ENCODE measurements at places on chromosomes 1 and 21.

- H3K27me3 ChIP-seq, result peaks cover 8% of the 10 kb centered on the region
- H3K27ac ChIP-seq, result no peak overlapping the region
- no peaks in the 10 kb centered on the region for H3K36me3 ChIP-seq
- no peak overlapping the region for H3K4me3 ChIP-seq
- peaks cover 15% of the 10 kb centered on the region for H3K4me1 ChIP-seq
Measured at GRCh38 chr1:16144325-16145029, 11.4 kb downstream of the EPHA2 start.

GRCh38 chr1:34078383-34078782 lies 86.6 kb downstream of the CSMD2 start:
- no peaks in the 10 kb centered on the region for H3K27me3 ChIP-seq
- H3K4me3 ChIP-seq, result no peak overlapping the region
- H3K27ac ChIP-seq, result no peak overlapping the region
- no peak for DNase-seq
- no peaks in the 10 kb centered on the region for H3K36me3 ChIP-seq

- no peaks in the 10 kb centered on the region for H3K36me3 ChIP-seq
- no peak overlapping the region for H3K27ac ChIP-seq
- H3K4me1 ChIP-seq, result no peaks in the 10 kb centered on the region
- H3K4me3 ChIP-seq, result no peak overlapping the region
- DNase-seq, result no peak
Measured at GRCh38 chr1:64701886-64702285, 43.0 kb upstream of the RAVER2 start.

- no peak for DNase-seq
- H3K36me3 ChIP-seq, result no peaks in the 10 kb centered on the region
- no peaks in the 10 kb centered on the region for H3K4me1 ChIP-seq
- H3K4me3 ChIP-seq, result no peak overlapping the region
Measured at GRCh38 chr1:166814611-166815010, 24.7 kb upstream of the POGK start.

DNA sequence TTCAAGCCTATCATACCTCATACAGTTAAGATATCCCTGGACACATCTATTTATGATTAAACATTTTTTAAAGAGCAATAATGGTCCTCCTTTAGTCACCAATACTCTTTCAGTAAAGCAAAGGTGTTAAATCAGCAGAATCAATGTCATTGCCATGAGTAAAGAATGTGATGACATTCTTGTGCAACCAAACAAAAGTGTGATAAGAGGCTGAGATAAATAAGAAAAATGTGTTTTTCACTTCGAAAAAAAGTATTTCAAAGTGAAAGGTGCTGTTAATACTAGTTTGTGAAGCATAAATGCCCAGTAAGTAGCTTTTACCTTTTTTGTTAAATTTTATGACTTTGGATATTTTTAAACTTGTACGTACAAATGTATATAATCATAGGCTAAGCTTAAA lies 8.4 kb downstream of the SLC44A5 start:
- H3K27ac ChIP-seq, result no peak overlapping the region
- no peaks in the 10 kb centered on the region for H3K36me3 ChIP-seq
- H3K4me1 ChIP-seq, result no peaks in the 10 kb centered on the region
- peaks cover 26% of the 10 kb centered on the region for H3K27me3 ChIP-seq
- no peak overlapping the region for H3K4me3 ChIP-seq

- H3K4me3 ChIP-seq, result no peak overlapping the region
- peaks cover 6% of the 10 kb centered on the region for H3K4me1 ChIP-seq
- no peaks in the 10 kb centered on the region for H3K36me3 ChIP-seq
- H3K27ac ChIP-seq, result peak overlapping the region; percentile 36
Measured at GRCh38 chr1:244301595-244302130, 150.0 kb downstream of the ADSS2 start.

- H3K27me3 ChIP-seq, result peaks cover 52% of the 10 kb centered on the region
- DNase-seq, result no peak
- H3K4me1 ChIP-seq, result peaks cover 14% of the 10 kb centered on the region
- no peak overlapping the region for H3K27ac ChIP-seq
- H3K4me3 ChIP-seq, result no peak overlapping the region
- no peaks in the 10 kb centered on the region for H3K36me3 ChIP-seq
Measured at GRCh38 chr1:162823231-162823630, 32.7 kb downstream of the HSD17B7 start.

GRCh38 chr1:59361766-59362165 lies 64.9 kb downstream of the FGGY start:
- H3K27me3 ChIP-seq, result no peaks in the 10 kb centered on the region
- H3K4me3 ChIP-seq, result no peak overlapping the region
- no peak overlapping the region for H3K27ac ChIP-seq
- no peak for DNase-seq

GRCh38 chr1:91402023-91402422 lies 2.6 kb downstream of the HFM1 start:
- H3K4me1 ChIP-seq, result peaks cover 6% of the 10 kb centered on the region
- no peak for DNase-seq
- H3K36me3 ChIP-seq, result no peaks in the 10 kb centered on the region
- no peak overlapping the region for H3K27ac ChIP-seq
- no peak overlapping the region for H3K4me3 ChIP-seq
- H3K27me3 ChIP-seq, result peaks cover 14% of the 10 kb centered on the region

DNA sequence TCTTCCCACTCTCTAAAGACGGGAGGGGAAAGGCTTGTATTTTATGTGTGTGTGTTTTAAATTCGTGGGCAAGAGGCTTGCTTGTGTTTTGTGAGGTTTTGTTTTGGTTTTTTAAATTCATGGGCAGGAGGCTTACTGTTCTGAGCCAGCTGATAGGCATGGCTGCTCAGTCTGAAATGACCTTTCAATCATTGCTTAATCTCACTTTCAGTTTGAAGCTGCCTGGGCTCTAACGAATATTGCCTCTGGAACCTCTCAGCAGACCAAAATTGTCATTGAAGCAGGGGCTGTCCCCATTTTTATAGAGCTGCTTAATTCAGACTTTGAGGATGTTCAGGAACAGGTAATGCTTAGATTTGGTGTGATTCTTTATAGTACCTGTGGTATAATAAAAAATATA lies 20.3 kb upstream of the TXLNA start:
- H3K27ac ChIP-seq, result peak overlapping the region; percentile 66
- no peak for DNase-seq
- H3K4me1 ChIP-seq, result peaks cover 10% of the 10 kb centered on the region
- H3K36me3 ChIP-seq, result peaks cover 36% of the 10 kb centered on the region

- DNase-seq, result no peak
- no peak overlapping the region for H3K27ac ChIP-seq
- no peaks in the 10 kb centered on the region for H3K4me1 ChIP-seq
- no peaks in the 10 kb centered on the region for H3K36me3 ChIP-seq
- no peak overlapping the region for H3K4me3 ChIP-seq
Measured at GRCh38 chr1:244113532-244114320, 62.6 kb downstream of the ZBTB18 start.

DNA sequence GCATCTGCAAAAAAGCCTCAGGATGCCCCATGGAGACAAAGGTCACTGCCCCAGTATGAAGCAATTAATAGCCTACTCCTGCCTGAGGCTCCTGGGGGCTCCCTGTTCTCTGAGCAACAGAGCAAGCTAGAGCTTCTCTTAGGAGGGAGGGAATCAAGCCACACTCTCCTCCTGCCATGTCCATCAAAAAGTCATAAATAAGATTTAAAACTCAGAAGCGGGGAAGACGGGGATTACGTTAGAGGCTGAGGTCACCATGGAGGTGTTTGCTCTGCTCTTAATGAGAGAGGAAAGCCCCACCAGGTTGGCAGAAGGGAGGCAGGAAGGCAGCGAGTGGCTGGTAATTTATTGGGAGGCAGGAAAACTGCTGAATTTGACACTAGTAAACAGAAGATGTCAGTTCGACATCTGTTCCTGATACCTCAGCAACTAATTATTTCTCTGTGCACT lies 98.4 kb upstream of the TNR start:
- no peak overlapping the region for H3K4me3 ChIP-seq
- DNase-seq, result no peak
- peaks cover 43% of the 10 kb centered on the region for H3K27me3 ChIP-seq

GRCh38 chr1:114462341-114462740 lies 48.7 kb downstream of the TRIM33 start:
- no peaks in the 10 kb centered on the region for H3K27me3 ChIP-seq
- peaks cover 23% of the 10 kb centered on the region for H3K4me1 ChIP-seq
- no peak overlapping the region for H3K27ac ChIP-seq

GRCh38 chr1:100736746-100737145 lies 17.2 kb downstream of the VCAM1 start:
- DNase-seq, result no peak
- H3K36me3 ChIP-seq, result peaks cover 3% of the 10 kb centered on the region
- H3K27ac ChIP-seq, result no peak overlapping the region
- peaks cover 4% of the 10 kb centered on the region for H3K27me3 ChIP-seq
- H3K4me3 ChIP-seq, result no peak overlapping the region
- peaks cover 3% of the 10 kb centered on the region for H3K4me1 ChIP-seq

GRCh38 chr21:42739061-42739931 lies 85.9 kb downstream of the PDE9A start:
- no peak for DNase-seq
- H3K27ac ChIP-seq, result peak overlapping the region; percentile 13
- peaks cover 29% of the 10 kb centered on the region for H3K4me1 ChIP-seq
- H3K36me3 ChIP-seq, result no peaks in the 10 kb centered on the region
- H3K4me3 ChIP-seq, result no peak overlapping the region

- no peaks in the 10 kb centered on the region for H3K27me3 ChIP-seq
- H3K4me3 ChIP-seq, result no peak overlapping the region
- H3K4me1 ChIP-seq, result no peaks in the 10 kb centered on the region
- DNase-seq, result no peak
- H3K27ac ChIP-seq, result no peak overlapping the region
Measured at GRCh38 chr21:36035381-36035791, 24.9 kb downstream of the SETD4 start.

DNA sequence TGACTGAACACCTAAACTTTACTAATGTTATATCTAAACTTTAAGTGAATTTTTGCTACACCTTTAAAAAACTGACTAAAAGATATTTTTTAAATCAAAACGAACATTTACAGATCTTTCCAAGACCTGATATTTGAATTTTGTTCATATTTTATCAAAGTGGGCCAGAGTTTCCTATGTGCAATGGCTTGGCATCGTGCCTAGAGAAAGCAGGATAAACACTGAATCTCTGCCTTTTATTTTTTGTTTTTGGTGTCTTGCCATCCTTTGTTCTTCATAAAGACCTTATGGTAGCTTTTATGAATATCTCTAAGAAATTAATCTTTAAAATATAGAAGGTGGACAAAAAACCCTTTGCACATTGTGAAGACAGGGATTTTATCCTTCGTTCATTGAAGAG lies 25.8 kb upstream of the VPS26C start:
- H3K4me1 ChIP-seq, result no peaks in the 10 kb centered on the region
- H3K27me3 ChIP-seq, result no peaks in the 10 kb centered on the region
- no peak for DNase-seq
- H3K27ac ChIP-seq, result no peak overlapping the region
- H3K4me3 ChIP-seq, result no peak overlapping the region

DNA sequence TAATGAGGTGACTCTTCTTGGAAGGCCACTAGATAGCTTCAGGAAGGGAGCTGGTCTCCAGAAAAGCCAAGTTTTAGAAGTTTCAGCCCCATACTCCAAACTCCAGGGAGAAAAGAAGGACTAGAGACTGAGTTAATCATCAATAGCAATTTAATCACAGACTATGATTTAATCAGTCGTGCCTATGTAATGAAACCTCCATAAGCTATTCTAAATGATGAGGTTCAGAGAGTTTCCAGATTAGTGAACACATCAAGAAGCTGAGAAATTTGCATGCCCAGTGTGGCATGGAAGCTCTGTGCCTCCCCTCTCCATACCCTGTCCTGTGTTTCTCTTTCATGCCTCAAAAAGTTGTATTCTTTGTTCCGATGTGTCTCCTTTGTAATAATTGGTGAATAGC lies 49.2 kb upstream of the CCDC190 start:
- H3K27me3 ChIP-seq, result peaks cover 14% of the 10 kb centered on the region
- no peak overlapping the region for H3K27ac ChIP-seq
- no peaks in the 10 kb centered on the region for H3K4me1 ChIP-seq
- H3K4me3 ChIP-seq, result no peak overlapping the region
- DNase-seq, result no peak
- H3K36me3 ChIP-seq, result no peaks in the 10 kb centered on the region

GRCh38 chr1:235018161-235018560 lies 110.5 kb downstream of the TOMM20 start:
- DNase-seq, result no peak
- H3K27ac ChIP-seq, result peak overlapping the region; percentile 78

GRCh38 chr1:184810735-184811343 lies 56.2 kb upstream of the EDEM3 start:
- H3K27me3 ChIP-seq, result no peaks in the 10 kb centered on the region
- H3K4me3 ChIP-seq, result no peak overlapping the region
- H3K4me1 ChIP-seq, result no peaks in the 10 kb centered on the region

- H3K4me1 ChIP-seq, result no peaks in the 10 kb centered on the region
- H3K36me3 ChIP-seq, result no peaks in the 10 kb centered on the region
- no peak overlapping the region for H3K4me3 ChIP-seq
- H3K27me3 ChIP-seq, result no peaks in the 10 kb centered on the region
Measured at GRCh38 chr1:96104506-96104905, 617.1 kb upstream of the PTBP2 start.

- no peak overlapping the region for H3K27ac ChIP-seq
- DNase-seq, result no peak
- no peaks in the 10 kb centered on the region for H3K4me1 ChIP-seq
- no peaks in the 10 kb centered on the region for H3K36me3 ChIP-seq
- H3K4me3 ChIP-seq, result no peak overlapping the region
Measured at GRCh38 chr1:180600343-180600742, 31.5 kb upstream of the XPR1 start.

- H3K4me3 ChIP-seq, result no peak overlapping the region
- no peaks in the 10 kb centered on the region for H3K36me3 ChIP-seq
- H3K4me1 ChIP-seq, result no peaks in the 10 kb centered on the region
- H3K27ac ChIP-seq, result no peak overlapping the region
- DNase-seq, result no peak
Measured at GRCh38 chr1:164842870-164843269, 283.9 kb downstream of the PBX1 start.

DNA sequence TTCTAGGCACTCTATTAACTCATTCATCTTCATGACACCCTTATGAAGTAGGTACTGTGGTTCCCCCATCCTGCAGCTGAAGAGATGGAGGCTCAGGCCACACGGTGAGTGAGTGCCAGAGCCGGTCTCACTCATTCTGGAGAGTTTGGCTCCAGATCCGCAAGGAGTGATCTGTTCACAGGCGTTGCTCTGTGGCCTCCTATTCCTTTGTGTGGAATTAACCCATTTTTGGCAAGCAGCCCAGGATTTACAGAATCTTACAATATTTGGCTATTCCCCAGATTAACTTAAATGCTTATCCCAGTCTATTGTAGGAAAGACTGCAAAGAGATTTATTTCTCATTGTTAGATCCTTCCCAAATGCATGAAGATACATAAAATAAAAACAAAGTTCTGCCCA lies 29.6 kb downstream of the KIAA0040 start:
- DNase-seq, result no peak
- H3K4me3 ChIP-seq, result no peak overlapping the region
- H3K4me1 ChIP-seq, result peaks cover 5% of the 10 kb centered on the region
- H3K36me3 ChIP-seq, result peaks cover 15% of the 10 kb centered on the region
- H3K27me3 ChIP-seq, result no peaks in the 10 kb centered on the region

- no peak overlapping the region for H3K27ac ChIP-seq
- no peak overlapping the region for H3K4me3 ChIP-seq
- DNase-seq, result no peak
- H3K4me1 ChIP-seq, result no peaks in the 10 kb centered on the region
Measured at GRCh38 chr1:227797144-227797543, 18.3 kb upstream of the PRSS38 start.
